ENCODE measurements at places on chromosomes 13 and 19.

- DNase-seq: no peak
Measured at GRCh38 chr19:41276231-41276630, 12.1 kb downstream of the HNRNPUL1 start.

DNA sequence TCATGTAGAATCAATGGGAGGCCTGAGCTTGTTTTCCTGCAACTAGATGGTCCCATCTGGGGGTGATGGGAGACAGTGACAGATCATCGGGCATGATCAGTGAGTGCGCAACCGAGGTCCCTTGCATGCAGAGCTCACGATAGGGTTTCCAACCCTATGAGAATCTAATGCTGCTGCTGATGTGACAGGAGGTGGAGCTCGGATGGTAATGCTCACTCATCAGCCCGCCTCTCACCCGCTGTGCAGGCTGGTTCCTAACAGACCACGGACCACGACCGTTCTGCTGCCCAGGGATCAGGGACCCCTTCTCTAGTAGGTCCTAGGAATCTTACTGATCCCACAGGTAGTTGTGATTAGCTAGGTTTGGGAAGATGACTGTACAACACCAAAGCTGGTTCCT is 23.5 kb upstream of the GARRE1 start:
- no peak for DNase-seq

GRCh38 chr13:71209217-71209616 is 657.8 kb downstream of the DACH1 start:
- no peak for DNase-seq

GRCh38 chr13:106927421-106927820 is 359.5 kb upstream of the ARGLU1 start:
- no peak for DNase-seq

DNA sequence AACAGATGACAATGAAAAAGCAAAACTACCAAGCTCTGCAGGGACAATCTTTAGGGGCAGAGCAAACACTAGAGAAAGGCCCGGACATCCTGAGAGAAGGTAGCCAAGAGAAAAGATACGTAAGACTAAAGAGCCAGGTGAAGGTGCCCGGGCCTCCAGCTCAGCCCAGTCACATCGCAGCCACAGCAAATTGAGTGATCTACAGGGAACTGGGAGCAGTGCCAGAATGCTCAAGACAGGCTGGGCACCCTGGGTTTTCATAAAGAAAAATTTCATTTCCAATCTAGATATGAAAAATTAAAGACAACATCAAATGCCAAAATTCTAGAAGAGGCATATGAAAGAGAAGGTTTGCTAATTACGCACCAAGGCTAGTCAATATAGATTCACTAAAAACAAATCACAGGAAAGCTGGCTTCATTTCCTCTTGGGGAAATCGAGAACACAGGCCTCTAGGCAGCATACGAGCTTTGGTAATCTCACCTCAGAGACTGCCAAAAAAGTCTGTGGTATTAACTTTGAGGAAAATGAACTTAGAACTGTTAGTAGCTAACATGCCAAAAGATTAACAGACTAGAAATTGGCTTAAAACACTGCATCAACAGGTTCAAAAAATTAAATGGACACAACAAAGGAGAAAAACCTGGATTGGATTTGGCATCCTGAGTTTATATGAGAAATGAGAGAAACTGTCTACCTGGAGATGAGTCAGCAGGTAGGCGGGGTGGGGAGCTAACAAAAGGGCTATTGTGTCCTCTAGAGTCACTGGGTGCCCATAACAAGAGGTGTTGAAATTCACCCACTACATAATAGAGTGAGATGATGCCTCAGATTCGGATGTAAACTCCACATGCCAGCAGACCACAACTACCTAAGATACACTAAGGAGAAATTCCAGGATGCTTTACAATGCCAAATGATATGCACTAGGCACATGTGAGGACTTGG is 6.6 kb downstream of the ANKRD10 start:
- DNase-seq: peak; percentile 82

GRCh38 chr19:29329460-29330134 is 116.6 kb upstream of the UQCRFS1 start:
- no peak for DNase-seq

GRCh38 chr13:33322965-33323668 is 37.6 kb upstream of the STARD13 start:
- no peak for DNase-seq

DNA sequence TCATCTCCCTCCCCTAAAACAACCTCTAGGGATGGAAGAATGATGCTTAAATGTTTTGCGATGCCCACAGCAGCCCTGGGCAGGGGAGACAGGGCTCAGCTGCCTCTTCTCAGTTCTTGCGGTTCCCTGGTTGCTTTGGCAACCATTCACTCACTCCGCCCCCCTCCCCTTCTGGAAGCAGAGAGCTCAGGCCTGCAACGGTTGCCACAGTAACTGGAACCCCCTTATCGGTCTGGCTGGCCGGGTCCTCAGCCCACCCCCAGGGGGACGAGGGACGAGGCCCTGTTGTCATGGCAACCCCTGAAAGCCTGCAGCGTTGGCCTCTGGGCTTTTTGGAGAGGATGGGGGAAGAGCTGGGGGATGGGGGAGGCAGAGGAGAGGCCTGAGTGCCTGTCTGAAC is 19.5 kb downstream of the NOVA2 start:
- peak; percentile 46 for DNase-seq

GRCh38 chr13:94329754-94330551 is 149.5 kb downstream of the DCT start:
- peak; percentile 94 for DNase-seq

Measured in astrocyte (in vitro differentiated cells and primary cell).